Mammary epithelial cell (primary cell): ENCODE measurements at places on chromosomes 2 and 18. TPM values are rescaled to one million over a fixed set of nuclear protein-coding genes. Genes with fewer than 3 reads are reported as not detected.
A peak's percentile ranks its signal among the peaks of the same experiment; 100 is the strongest.

EVA1A gene
- 28.0 TPM for polyA plus RNA-seq

DNA sequence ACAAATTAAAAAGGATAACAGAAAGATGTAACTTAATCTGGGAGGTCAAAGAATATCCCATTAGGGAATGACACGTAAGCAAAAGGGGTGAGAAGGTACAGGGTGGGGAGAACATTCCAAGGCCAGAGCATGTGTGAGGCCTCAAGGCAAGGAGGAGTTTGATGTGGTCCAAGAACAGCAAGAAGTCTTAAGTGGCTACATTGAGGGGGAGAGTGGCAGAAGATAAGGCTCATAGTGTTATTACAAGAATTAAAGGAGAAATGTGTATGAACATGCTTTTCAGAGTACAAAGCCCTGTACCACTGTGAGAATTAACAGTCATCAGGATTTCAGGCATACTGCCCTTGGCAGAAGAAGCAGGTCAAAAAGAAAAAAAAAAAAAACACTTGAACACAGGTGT is 174.4 kb upstream of the ERBB4 start:
- peak; percentile 77 for DNase-seq

GRCh38 chr2:147351784-147352183 is 493.0 kb upstream of the ACVR2A start:
- DNase-seq: no peak

- DNase-seq: no peak
Observed at GRCh38 chr2:100647709-100648108, 84.9 kb downstream of the PDCL3 start.

GRCh38 chr2:233810385-233810784 is 32.3 kb downstream of the MROH2A start:
- no peak for DNase-seq

- peak; percentile 18 for DNase-seq
Observed at GRCh38 chr18:23341383-23341782, 111.7 kb upstream of the RIOK3 start.
